NCI-H510A (cell line): ENCODE measurements at places on chromosomes 7 and 10.

DNA sequence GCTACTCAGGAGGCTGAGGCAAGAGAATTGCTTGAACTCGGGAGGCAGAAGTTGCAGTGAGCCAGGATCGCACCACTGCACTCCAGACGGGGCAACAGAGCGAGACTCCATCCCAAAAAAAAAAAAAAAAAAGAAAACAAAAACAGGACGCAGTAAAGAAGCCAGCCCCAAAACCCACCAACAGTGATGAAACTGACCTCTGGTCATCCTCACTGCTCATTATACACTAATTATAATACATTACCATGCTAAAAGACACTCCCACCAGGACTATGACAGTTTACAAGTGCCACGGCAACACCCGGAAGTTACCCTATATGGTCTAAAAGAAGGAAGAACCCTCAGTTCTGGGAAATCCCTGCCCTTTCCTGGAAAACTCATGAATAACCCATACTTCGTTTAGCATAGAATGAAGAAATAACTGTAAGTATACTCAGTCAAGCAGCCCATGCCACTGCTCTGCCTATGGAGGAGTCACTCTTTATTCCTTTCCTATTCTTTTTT, 40.0 kb upstream of the EIF4H start:
- no peak for DNase-seq

DNA sequence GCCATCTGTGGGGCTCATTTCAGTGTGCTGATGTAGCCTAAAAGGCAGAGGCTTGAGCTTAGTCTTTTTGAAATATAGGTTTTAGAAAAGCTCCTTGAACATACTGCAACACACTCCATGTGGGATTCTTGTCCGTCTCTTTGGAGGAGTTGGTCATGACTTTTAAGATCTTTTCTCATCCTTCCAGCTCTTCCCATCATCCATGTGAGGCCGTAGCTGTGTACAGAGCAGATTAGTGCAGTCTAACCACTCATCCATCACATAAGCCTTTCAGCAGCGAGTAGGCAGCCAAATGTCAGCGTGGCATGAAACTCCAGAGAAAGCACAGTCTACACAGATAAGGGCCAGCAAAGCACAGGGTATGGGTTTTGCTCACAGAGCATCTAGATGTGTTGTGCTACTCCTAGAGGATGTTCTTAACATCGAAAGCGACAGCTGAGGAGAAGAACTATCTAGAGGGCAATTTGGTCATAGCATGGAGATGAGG, 28.1 kb upstream of the NPVF start:
- DNase-seq, result no peak

- no peak for DNase-seq
Measured at GRCh38 chr10:63651864-63652263, 130.7 kb downstream of the REEP3 start.

- no peak for DNase-seq
Measured at GRCh38 chr10:42997151-42997848, 79.6 kb upstream of the RET start.

DNA sequence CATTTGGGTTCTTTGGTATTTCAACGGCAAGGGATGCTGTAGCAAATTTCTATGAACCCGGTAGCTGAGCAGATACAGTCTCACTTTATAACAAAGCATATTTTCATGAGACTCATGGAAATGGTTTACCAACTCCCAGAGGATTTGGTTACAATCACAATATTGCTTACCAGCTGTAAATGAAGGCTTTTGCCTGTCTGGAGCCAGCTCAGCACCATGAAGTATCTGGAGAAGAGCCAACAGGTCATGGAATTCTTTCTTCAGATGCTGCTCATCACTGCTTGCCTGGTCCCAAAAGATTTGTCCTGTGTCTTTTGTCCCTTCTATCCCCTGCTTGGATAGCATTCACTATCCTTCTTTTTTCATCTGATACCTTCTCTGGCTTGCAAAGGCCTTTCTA, 316.9 kb upstream of the PHYHIPL start:
- DNase-seq, result no peak

DNA sequence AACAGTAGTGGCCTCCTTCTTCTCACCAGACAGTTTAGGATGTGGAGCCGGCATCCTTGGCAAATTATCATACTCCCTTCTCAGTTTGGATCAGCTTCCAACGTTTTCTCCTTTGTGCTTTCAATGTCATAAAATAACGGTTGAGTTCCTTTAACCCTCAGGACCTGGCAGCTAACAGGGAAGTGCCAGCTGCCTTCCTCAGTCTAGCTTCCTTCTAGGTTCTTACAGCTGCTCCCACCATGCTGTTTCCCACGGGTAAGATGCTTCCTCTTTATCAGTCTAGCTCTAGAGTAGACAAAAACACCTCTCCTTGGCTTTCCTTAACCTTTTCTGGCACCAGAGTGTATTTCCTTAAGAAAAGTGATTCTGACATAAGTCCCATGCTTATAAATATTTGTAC, 33.2 kb downstream of the BLVRA start:
- DNase-seq, result no peak

DNA sequence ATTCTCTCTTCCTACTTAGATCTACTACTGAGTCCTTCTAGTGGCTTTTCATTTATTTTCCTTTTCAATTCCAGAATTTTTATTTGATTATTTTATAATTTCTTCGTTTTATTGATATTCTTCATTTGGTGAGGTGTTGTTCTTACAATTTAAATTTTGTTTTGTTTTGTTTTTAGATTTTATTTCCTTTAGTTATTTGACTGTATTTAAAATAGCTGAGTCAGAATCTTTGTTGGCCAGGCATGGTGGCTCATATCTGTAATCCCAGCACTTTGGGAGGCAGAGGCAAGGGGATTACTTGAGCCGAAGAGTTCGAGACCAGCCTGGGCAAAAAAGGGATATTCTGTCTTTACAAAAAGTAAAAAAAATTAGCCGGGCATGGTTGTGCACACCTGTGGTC, 36.1 kb downstream of the AKAP9 start:
- DNase-seq, result no peak

- no peak for DNase-seq
Measured at GRCh38 chr10:22816298-22816653, 101.9 kb upstream of the PIP4K2A start.

- no peak for DNase-seq
Measured at GRCh38 chr7:30510124-30511075, 5.8 kb upstream of the GGCT start.
